Cardiac septum (tissue), 1 donor: ENCODE measurements at places on chromosomes 12 and 14. TPM values are rescaled to one million over a fixed set of nuclear protein-coding genes. Genes with fewer than 3 reads are reported as not detected.

DNA sequence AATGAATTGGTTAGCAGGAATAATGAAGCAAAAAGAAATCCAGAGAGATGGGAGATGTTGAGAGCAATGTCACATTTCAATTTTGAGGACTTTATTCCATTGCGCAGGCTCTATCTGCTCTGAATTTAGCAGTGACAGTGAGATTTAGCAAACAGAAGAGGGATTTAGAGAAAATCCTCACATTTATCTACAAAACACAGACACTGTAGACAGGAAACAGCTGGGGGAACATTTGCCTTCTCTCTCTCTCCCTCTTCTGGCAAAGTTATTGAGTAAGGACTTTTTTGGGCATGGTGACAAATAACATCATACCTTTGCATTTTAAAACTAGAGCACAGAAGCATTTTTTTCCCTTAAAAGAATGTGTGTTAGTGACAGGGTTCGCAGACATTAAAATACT is at the start of gene IGF1:
Gene IGF1, minus strand, starts transcription at position 158 of the 400 bp plus-strand sequence. CDS start 182 bp downstream, outside the sequence.
- DNase-seq, result no peak

DNA sequence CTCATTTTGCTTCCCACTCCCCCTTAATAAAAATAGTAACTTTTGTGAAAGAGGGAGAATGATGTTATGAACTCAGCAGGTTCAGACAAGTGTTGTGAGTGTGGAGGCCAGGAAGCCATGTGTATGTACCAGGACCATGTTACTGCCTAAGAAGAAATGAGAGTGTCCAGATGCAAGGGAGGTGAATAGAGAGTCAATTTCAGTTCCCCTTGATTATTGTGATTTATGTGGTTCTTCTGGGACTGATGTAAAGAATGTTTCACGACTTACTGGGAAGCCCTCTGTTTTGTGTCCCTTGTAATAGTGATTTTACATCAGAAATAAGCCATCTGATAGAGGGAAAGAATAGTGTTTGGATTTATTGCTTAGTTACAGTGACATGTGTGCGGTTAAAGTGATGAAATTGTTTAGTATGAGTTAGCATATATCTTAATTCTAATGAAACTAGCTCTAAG is 32.5 kb downstream of the FBXO34 start:
- DNase-seq, result no peak

GRCh38 chr12:54525383-54525782 is 24.0 kb upstream of the PDE1B start:
- DNase-seq, result no peak

- DNase-seq, result no peak
Observed at GRCh38 chr12:112711026-112711425, 80.5 kb upstream of the RPH3A start.

DNA sequence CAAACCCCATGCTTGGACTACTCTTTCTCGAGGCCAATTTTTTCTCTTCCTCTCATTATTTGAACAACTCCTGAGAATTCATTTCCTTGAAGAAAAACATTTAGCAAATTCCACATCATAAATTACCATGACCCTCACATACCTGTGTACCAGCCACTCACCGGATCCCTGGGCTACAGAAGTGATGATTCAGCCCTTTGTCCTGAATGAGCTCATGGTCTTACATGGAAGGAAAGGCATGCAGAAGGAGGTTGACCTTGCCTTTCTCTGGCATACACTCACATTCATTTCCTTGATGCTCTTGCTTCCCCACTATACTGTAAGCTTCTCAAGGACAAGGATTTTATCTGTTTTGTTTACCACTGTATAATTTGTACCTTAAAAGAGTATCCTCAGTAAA is 191.5 kb downstream of the SLC5A8 start:
- DNase-seq, result no peak

DNA sequence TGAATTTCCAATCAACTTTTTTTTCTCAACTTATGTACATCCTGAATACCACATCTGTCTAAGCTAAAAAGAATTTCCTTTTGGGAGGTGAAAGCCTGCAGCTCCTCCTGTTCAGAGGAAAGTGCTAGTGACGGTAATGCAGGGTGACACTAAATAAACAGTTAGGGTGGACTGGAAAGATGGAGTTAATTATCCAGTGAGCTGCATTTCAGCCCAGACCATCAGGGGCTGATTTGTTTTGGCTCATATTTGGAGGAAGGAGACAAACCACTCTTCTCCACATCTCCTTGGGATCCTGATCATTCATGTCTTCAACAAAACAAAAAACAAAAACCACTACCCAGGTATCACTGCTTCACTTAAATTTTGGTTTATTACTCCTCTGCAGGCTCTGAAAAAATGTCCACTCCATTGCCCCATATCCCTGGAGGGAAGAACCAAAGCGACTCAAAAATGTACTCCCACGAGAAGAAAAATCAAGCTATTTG is 5.1 kb upstream of the SIX1 start:
- DNase-seq, result no peak

DNA sequence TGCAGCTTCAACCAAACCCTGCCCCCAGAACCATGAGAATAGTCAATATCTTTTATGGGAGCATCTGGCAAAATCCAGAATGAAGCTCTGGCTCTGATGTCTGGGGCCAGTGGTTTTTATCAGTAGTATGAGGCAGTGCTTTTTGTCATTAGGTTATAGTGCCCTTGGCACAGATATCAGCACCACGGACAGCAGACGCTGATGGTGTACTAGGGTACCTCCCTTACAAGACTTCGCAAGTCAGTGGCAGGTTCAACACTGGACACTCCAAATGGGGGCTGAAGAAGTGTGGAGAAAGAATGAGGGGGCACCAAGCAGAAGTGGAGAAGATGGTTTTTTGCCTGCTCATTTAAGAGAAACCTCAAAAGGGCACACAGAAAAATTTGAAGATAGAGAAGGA is 68.2 kb upstream of the E2F7 start:
- DNase-seq, result no peak

- no peak for DNase-seq
Observed at GRCh38 chr14:36022765-36023410, 153.6 kb downstream of the PTCSC3 start.

DNA sequence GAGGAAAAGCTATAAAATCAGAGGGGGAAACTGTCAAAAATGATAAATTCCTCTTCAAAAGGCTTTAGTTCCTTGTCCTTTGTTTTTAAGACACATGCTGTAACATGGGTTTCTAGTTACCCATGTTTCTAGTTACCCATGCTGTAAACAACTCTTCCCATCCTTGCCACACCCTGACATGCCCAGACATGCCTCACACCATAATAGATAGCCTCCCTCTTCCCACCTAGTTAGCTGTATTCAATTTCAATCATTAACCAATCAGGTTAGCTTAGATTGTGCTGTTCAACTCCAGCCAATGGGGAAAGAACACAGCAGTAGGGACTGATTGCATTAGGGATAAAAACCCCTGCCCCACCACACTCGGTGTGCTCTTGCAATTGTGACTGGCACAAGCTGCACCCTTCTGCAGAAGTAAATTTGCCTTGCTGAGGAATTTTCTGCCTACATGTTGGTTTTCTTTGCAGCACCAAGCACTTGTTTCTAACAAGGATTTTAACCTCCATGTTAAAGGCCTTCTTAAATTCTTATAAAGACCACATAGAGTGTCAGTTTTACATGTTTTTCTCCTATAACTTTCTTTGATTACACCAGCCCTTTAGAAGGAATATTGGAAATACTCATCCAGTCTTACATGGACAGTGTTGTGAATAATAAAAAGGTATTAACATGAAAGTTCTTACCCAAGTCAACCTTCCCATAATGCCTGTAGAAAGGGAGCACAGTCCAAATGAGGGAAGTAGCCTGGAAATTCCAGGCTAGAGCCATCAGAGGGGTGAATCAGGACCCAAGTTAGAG is 32.5 kb upstream of the LALBA start:
- no peak for DNase-seq

DNA sequence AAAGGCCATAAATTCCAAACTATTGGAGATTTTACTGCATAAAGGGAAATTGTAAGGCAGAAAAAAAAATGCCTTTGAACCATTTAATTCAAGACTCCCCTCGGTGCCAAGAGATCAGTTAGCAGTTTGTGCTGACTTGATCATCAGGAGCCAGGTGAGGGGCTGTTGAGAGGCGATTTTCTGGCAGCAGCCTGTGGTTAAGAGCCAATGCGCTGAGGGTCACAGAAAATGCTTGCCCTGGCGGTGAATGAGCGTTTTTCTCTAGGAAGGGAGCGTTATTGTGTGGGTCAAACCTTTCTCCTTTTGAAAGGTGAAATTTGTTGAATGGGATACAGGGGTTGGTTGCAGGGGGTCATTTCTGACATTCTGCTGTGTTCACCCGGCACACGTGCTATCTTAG is 4.7 kb downstream of the SRRM4 start:
- no peak for DNase-seq

DNA sequence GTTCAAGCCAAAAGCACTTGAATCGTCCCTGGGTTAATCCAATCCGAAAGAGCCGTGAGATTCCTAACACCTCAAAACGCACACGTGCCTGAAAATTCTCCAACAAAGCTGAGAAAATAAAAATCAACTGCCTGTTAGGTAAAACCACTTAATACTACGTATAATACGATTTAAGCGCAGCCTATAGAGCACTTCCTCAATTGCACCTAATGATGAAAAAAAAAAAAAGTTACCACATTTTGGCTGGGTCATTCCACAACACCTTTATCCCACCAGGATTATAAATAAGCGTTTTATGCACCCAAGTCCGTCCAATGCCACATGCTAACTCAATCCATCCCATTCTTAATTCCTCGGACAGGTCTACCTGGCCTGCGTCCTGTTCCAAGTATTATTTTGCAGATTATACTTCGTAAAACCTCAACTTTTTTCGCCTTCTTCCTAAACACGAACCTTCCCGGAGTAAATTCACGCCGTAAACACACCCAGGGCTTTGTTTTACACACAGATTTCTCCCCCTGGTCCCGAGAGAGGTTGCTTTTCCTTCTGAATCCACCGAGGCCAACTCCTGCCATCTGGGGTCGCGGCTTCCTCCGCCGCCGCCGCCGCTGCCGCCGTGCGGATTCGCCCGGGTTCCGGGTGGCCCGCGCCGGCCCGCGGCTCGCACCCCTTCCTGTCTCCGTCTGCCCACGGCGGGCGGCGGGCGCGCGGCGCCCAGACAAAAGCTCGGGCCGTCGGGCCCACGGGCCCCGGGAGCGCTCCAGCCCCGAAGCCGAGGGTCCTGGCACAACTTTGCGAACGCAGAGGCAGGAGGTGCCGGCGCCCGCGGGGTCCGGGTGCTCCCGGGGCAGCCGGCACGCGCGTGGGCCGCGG is 66.2 kb downstream of the RNF34 start:
- DNase-seq, result no peak

GRCh38 chr14:74628418-74628817 is 16.4 kb upstream of the LTBP2 start:
- no peak for DNase-seq

The TAS2R14 gene
- 1.3 TPM for total RNA-seq

The CCDC60 gene
- not detected for total RNA-seq

The ADGRD1 gene
- 54.6 TPM for total RNA-seq

The GLI1 gene
- 0.83 TPM for total RNA-seq

The VDR gene
- total RNA-seq, result 1.3 TPM
